ENCODE measurements at places on chromosomes 4 and X.

GRCh38 chr4:121789960-121790829 lies 10.9 kb upstream of the EXOSC9 start:
- no peak for DNase-seq

- no peak for DNase-seq
Observed at GRCh38 chr4:25112995-25113380, 47.3 kb downstream of the SEPSECS start.

- DNase-seq = no peak
Observed at GRCh38 chr4:30314001-30314400, 406.2 kb upstream of the PCDH7 start.

DNA sequence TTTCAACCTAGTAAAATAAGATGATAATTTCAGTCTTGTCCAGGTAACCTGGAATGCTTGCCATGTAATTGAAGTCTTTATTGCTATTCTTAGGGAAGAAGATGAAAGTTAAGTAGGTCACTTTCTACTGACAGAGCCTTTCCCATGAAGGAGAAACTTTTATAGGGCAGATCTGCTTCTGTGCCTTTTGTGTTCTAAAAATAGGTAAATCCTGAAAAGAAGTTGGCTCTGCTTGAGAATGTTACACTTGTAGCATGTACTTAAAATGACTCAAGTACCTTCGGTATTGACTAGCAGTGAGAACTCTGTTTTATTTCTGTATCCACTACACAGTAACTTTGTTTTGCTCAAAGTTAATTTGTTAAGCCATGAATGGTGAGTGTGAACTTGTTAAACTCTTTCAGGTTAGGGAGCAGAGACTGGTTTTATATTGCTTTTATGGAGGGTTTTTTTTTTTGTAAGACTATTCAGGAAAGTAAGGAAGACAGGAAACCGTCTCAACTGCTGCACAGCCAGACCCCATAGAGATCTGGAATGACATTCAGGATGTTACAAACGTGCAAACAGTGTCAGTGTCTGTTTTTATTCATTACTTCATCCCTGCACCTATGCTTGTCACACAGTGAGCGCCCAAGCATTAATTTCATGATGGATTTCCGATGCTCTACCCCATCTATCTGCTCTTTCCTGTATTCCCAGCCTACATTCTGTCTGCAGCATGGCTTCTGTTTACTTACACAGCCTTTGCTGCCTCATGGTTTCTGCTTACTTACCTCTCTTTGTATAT lies 53.0 kb downstream of the SEPTIN11 start:
- DNase-seq = no peak

- no peak for DNase-seq
Observed at GRCh38 chr4:110196871-110197528, 1.4 kb downstream of the ELOVL6 start.

GRCh38 chrX:68931345-68931744 lies 102.5 kb downstream of the EFNB1 start:
- no peak for DNase-seq

DNA sequence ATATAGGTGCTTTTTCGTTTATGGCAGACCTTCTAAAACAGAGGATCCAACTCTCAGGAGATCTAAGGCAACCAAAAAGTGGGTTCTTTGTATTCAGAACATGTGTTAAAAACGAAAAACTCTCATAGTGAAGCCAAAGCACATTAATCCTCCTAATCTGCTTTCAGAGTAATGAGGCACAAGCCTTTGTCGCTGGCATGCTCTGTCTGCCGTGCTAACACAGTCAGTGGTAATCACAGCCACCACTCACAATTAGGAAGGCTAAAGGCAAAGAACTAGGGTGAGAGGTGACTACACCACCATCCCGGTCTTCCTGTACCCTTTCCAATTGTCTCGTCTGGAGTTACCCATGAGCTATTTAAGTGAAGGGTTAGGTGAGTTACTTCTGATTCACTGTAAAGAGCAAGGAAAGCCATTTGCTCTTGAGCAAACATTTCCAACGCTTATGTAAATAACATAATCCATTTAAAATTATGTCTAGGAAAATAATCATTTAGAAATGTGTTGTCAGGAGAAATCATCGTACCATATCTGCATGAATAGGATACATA lies 40.7 kb downstream of the NPY2R start:
- no peak for DNase-seq

- no peak for DNase-seq
Observed at GRCh38 chr4:15577508-15577907, 77.6 kb downstream of the FBXL5 start.

GRCh38 chr4:113476800-113477199 lies 284.7 kb downstream of the CAMK2D start:
- no peak for DNase-seq

DNA sequence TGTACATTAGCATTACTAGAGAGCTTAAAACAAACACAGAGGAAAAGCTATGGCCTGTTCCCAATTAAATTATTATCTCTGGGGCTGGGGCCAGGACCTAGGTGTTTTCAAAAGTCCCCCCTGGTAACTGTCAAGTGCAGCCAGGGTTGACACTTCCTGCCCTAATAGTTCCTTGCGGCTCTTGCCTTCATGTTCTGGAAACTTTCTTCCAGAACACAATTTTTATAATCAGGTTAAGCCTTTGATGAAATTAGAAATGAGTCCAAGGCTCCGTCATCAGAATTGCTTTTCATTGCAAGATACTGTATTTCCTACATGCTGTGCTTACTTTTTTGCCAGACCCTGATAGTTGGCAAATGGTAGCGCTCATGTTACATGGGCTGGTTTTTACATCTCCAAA lies 229.6 kb downstream of the UNC5C start:
- no peak for DNase-seq

DNA sequence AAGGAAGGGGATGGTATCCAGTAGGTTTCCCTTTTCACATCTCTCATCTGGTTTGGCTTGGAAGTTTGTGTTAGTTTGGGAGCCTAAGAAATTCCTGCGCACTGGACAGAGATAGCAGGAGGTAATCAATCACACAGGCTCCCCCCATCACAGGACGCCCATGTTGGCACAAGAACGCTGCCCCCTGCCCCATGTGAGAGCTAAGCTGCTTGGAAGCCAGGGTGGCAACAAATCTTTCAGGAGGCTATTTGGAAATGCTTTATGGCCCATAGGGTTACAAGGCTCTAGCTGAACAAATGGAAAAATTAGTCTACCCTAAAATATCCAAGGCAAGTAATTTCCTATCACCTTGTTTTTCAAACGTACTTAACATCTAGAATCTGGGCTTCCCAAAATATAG lies 54.0 kb downstream of the SOD3 start:
- DNase-seq = no peak

GRCh38 chr4:174674305-174674840 lies 152.1 kb upstream of the HPGD start:
- DNase-seq = no peak

DNA sequence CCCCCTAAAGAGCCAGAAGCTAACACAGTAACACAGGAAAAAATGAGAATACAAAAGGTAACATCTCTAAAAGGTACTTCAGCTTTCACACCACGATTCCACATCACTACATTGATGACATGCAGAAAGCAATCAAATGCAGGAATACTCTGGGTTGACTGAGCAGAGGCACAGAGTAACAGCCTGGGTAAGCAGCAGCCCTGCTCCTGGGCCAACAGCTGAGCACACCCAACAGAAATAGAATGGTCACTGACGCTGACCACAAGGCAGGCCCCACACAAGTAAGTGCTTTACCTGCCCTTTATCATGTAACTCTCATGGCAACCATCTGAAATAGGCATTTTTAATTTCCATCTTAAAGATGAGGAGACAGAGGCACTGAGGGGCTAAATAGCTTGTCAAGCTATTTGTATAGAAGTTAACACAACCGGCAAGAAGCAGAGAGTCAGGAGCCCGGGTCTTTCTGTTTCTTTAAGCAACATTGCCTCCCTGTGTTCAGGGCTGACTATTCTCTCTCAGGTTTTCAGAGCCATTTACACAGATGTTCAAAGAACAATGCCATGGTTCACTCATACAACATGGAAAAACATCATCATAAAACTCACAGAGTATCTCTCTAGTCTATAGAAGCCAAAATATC lies 168.9 kb downstream of the ZNF674 start:
- DNase-seq = no peak

DNA sequence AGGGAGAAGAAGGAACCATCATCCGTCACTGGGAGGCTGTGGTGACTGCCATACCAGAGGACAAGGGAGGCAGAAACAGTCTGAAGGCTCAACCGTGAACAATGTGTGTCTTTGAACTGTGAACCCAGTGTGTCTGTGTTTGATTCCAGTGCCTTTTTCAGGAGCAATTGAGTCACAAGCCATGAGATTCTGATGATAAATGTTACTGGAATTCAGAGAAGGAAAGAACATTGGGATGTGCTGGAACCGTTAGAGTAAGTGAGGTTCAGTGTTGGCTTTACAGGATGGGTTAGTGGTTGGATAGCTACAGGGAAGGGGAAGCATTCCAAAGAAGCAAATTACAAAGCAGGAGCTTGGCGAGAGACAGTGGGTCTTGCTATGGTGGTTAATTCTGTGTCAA lies 464.4 kb downstream of the TRIML1 start:
- DNase-seq = no peak

DNA sequence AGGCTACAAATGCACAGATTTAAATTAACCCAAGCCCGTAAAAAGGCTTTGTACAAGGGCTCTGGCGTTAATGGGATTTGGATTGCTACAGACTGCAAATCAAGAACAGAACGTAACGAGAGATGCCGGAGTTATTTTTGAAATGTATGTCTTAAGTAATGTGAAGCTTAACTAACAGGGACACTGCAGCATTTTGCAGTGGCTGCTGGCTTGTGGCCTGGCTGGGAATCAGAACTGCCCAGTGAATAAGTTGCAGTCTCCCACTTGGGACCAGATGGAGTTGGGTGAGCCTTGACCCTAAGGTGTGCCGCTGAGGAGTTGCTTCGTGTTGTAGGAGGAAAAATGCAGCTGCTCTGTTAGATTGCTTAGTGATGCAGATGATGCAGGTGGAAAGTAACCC lies 318.4 kb downstream of the DHX15 start:
- no peak for DNase-seq

DNA sequence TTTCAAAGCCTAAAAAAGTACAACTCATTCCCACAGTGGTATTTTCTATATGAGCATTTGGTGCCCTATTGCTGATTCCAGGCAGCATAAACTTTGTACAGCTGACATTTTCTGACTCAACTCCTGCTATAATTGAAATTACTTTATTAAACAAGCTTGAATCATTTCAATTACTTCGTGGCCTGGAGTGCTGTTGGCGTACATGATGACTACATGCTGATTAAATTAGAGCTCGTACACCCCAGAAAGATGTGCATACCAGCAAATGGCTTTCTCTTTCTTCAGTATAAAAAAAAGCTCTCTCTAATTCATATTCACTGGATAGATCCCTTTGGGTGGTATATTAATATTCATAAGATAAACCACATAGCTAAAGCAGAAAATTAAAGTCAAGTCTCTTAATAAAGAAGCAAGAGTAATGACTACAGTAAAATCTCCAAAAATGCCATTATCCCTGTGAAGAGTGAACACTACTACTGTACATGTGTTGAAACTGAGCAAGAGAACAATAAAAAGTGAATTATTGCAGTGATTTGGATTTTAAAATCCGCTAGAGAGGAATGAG lies 245.0 kb upstream of the IGFBP7 start:
- DNase-seq = no peak

- no peak for DNase-seq
Observed at GRCh38 chrX:93264261-93265002, 408.9 kb downstream of the NAP1L3 start.

DNA sequence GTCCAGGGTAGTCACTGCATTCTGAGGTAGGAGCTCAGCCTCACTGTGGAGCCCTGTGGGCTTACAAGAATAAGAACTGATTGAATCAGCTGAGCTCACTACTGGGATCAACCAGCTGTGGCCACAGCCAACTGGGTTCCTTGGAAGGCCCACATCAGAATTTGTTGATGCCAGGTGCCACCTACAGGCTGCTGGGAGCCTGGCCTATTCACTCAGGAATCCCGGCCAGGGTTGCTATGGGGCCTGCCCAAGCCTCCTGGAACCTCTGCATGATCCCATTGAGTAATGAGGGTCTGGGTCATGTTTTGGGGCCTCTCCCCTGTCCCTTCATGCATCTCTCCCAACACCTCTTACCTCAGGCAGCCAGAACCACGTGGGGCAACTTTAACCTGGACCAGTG lies 53.9 kb upstream of the KIAA1210 start:
- DNase-seq = no peak

DNA sequence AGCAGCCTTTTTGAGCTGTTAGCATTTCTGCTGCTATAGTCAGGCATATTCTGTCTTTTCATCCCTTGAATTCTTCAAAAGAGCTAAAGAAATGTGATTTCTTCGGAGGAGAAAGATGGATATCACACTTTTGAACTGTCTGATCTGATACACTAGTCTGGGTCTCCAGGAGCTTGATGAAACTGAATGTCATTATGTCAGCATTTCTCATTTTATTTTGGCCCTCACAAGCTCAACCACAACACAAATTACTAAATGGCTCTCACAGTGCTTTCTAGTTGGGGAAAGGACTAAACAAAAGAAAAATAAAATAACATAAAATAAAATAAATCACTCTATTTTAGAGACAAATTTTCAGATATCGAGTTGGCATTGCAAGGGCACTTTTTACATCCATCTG lies 655.3 kb upstream of the SPANXN1 start:
- no peak for DNase-seq

- DNase-seq = no peak
Observed at GRCh38 chr4:163815776-163816175, 321.3 kb downstream of the TMA16 start.

DNA sequence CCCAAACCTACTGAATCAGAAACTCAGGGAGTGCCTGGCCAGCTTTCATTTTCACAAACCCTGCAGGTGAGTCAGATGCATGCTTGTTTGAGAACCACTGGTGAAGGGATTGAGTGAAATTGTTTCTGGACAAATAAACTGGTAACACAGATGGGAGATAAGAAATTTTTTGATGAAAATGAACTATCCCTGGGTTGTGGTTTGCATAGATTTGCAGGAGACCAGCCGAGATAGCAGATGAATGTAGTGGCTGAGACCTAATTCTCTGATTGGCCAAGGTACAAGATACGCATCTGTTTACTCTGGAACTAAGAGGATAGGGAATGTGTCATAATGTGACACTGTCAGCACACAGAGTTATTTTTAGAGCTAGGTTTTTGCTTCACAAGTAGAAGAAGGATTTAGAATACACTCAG lies 117.8 kb upstream of the NOCT start:
- no peak for DNase-seq

Data from stimulated activated CD8-positive, alpha-beta memory T cell treated with anti-CD3 and anti-CD28 coated beads, Interleukin-2, amount 100 ng/mL, for 1 hour (primary cell).